GM23248 (cell line): ENCODE measurements at places on chromosomes 6 and 20.

DNA sequence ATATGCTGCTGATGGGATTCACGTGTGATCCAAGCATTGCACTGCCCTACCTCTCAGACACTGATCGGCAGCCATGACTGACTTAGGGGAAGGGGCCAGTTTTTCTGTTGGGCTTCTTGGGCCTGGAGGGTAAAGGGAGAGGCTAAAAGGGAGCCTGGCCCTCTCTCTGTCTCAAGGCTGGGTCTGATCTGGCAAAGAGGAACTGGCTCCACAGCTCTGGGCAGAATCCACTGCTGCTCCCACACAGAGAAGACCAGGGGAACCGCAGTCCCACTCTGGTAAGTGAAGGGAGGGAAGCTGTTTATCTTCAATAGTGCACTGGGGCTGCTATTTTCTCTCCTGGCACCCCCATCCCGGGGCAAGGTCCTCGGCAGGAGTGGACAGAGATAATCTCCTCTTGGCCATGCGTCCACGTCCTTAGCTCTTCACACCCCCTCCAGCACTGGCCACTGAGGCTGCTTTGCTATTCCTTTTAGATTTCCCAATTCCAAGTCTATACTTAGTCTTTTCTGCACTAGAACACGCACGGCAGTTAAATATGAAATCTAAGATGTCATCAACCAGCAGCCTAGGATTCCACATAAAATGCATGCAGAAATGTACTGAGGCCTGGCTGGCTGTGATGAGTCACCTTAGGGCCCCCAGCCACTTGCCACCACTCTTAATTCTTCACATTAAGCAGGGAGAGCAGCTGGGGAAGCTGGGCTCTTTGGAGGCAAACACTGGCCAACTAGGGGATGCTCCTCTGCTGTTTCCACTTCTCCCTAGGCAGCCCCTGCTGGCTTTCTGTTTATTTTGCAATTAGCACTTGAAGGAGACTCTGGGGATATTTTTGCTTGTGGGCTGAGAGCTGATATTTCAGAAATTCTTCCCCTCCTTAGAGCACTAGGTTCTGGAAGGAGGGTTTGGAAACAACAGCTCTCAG, 87.8 kb upstream of the ARMC2 start:
- no peak for DNase-seq

DNA sequence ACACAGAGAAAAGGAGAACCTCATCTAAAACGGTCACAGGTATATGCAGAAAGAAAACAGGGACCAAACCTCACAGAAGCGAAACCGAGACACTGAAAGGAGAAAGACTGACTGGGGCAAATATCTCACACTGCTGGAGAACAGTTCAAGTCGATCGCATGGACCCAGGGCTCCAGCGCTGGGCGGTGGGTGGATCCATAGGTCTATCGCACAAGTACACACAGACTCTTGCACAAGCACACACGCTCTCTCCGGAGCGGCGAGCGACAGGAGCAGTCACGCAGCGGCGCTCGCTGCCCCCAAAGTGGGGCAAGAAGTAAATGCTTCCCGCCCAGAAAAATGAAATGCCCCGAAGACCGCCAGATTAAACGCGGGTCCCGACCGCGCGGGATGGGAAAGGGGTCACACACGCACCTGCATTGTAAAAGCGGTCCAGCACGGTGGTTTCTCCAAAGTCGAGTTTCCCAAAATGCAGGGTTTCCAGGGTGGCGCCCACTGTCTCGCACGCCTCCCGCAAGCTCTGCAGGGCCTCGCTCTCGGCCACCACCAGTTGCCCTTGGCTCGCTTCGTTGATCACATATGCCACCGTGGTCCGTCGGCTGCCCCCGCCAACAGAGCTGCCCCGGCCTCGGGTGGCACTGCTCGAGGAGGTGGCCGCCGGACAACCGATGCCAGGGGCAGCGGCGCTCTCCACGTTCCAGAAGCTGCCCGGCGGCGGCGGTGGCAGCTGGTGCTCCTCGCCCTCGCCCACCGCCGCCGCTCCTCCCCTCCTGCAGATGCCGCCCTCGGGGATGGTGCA, 782 bp downstream of the MAP3K5 start:
- peak; percentile 61 for DNase-seq

GRCh38 chr6:13412639-13413465, 74.5 kb downstream of the GFOD1 start:
- DNase-seq: no peak

DNA sequence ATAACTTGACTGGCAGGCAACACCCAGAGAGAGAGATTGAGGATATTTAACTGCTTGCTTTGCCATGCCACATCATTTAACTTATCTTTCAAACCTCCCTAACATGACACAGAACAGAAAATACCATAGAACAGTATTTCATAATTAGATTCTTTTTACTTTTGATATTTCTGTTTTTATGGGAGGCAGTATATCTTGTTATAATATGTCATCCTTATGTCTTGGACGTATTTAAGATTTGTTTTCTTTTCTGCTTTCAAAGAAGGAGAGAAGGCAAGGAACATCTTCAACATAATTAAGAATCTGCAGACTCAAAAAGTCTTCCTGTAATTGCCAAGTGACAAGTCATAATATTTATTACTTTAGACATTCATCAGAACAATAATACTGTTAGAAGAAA, 1283.7 kb downstream of the GRIK2 start:
- DNase-seq: no peak

- peak; percentile 22 for DNase-seq
Measured at GRCh38 chr6:116277124-116277523, 2.6 kb downstream of the TSPYL1 start.

- no peak for DNase-seq
Measured at GRCh38 chr20:59920944-59921343, 12.5 kb downstream of the SYCP2 start.

DNA sequence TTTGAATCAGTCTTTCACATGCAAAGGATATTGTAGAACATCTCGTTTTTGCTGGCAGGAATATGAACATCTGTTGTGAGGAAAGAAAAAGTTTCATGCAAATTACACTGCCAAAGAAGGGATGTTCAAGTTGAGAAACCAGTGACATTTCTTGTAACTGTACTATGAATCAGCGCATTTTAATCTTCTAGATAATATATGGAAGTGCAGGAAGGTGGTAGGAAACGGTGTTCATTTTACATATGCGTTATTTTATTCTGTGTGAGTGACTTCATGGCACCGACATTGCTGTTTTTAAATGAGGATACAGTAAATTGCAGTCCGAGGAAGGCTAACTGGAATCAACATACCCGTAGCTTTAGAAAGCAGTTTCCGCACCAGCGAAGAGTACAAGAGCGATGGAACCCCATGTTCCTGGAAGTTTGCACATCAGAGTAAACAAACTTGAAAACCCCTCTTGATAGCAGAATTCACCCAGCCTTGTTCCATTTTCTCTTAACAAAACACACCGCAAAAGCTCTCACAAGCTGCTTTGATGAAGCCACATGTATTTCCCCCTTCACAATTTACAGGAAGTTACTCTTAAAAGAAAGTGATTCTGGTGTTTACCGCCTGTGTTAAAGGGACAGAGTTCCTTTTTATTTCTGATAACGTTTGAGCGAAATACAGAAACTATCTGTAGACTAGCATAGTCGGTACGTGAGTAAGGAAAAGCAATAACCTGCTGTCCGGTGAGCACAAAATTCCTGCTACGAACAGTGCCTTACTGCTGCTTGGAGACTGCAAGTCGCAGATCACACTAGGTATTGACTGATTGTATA, 11.5 kb downstream of the PRDM1 start:
- peak; percentile 75 for DNase-seq

DNA sequence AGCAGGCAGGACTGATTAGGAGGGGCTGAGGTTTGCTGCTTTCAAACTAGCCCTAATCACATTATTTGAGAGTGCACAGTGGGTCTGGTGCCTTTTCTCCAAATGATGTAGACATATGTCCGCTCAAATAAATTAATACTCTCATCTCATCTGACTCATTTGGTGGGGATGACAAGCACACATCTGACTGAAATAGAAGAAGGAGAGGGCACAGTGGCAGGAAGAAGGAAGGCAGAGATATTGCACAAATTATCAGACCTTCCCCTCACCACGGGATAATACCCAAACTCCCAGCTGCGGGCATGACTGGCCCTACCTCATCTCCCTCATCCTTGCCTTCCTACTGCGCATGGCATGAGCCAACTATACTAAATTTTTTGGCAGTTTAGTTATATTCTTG, 33.9 kb upstream of the TNFRSF21 start:
- DNase-seq: no peak

DNA sequence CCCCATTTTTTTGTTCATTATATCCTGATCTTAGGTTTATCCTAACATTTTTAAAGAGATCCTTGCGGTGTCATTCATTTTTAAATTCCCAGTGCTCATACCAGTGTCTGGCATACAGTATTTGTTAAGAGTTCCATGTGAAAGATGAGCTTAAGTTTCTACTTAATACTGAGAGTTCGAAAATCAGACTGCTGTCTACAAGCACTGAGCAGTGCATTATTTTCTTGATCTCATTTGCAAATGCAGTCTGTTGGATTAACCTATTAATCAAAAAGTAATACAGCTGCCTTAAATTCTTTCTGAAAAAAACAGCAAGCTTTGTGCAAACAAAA, 663 bp downstream of the COQ3 start:
- DNase-seq: no peak

- peak; percentile 43 for DNase-seq
Measured at GRCh38 chr6:110542311-110543024, 66.1 kb upstream of the SLC22A16 start.

- no peak for DNase-seq
Measured at GRCh38 chr6:35082046-35082732, 59.0 kb downstream of the TCP11 start.

GRCh38 chr20:48196486-48196885, 411.2 kb upstream of the SULF2 start:
- DNase-seq: no peak

DNA sequence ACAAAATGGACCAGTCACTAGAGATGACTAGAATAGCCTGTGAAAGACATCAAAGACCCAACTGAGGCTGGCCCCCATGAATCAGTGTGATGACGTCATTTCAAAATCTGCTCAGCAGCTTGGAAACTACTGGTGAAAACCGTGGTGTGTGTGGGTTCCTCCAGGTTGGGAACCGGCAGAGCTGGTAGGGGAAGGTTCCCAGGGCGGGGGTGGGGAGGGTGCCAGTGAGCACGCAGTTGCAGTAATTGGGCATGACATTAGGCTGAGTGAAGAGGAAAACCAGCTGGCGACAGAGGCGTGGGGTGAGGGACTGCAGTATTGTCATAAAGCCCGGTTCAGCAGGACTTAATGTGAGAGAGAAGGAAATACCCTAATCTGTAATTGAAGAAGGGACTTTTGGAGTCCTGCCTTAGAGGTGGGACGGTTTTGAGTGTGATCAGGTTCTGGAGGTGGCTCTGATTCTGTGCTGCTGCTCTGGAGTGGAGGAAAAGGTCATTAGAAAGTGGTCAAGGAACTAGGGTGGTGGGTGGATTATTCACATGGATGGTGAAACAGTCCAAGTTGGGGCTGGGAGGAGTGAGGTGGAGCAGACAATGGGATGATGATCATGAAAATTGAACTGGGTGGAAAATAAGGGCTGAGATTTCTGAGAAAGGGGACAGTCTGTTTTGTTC, 52.0 kb upstream of the MTHFD1L start:
- peak; percentile 82 for DNase-seq

GRCh38 chr6:109381747-109382575, at the start of gene CD164:
TSS of gene CD164 (minus strand) at chr6:109382467. CDS start at chr6:109382378, 89 bp downstream.
- DNase-seq: peak; percentile 99

GRCh38 chr6:18600255-18600654, 213.1 kb downstream of the RNF144B start:
- no peak for DNase-seq

DNA sequence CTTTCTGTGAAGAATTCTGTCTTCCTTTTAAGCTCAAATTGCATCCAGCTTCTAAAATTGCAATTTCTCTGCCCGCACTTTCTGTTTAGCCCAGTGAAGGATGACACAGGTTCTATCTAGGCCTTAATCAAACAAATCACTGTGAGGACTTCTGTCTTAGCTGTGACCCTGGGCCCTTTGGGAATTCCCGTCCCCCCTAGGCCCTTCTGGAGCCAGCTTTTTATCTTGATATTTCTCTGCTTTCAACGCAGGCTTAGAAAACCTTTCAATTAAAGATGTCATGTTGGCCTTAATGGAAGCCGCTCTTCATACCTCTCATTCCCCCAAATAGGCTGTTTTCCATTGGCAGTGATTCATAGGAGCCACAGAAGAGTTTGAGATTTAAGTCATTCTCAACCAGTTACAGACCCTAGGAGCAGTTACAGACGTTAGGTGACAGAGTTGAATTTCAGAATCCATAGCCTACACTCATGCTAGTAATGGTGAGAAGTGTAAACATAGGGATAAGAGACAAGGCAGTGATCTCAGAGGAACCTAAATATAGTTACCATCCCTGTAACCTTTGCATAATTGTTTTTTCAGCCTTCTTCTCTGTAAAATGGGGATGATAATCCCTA, 74.8 kb upstream of the FLRT3 start:
- no peak for DNase-seq

DNA sequence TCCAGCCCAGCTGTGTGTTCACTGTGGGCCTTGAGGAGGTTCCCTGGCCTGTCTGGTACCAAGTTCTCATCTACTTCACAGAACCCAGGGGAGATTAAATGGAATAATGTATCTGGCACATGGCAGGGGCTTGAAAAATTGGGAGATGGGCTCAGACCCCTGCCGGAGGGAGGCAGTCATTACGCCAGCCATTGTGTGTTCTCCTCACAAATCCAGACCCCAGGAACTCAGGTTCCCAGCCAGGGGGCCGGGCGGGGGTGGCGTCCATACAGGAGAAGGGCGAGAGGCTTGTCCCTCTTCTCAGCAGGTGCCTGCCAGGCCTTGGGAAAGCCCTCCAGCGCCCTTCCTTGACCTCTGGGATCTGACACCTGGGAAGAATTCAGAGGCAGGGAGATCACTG, 8.1 kb downstream of the NOL4L start:
- no peak for DNase-seq

DNA sequence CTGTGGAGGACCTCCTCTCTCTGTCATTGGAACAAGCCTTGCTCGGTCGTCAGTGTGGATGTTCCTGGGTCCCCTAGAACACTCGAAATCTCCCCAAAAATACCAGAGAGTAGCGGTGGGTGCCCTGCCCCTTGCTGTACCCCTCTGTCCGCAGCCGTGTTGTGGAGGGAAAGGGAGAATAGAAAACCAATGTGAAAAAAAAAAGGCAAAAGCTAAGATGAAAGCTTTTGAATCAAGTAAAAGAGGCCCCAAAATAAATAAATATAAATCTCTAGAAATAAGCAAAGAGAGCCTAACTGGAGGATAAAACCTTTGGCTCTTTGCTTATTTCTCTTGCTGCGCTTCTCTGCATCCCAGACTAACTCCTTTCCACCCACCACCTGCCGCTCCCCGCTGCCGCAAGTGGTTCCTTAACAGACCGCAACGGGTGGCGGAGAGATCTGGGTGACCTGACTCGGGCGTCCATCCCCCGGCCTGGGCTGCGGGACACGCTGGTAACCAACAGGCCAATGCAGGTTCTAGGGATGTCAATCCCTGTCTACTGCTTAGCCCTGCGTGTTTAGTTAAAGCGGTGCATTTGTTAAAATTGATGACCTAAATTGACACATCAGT, 110.0 kb downstream of the GPX5 start:
- peak; percentile 4 for DNase-seq

- DNase-seq: no peak
Measured at GRCh38 chr6:8814440-8815000, 379.2 kb upstream of the SLC35B3 start.

- peak; percentile 77 for DNase-seq
Measured at GRCh38 chr20:50191544-50192363, 1.1 kb downstream of the CEBPB start.

GRCh38 chr6:36769183-36769675, 70.0 kb downstream of the CPNE5 start:
- DNase-seq: peak; percentile 21

- DNase-seq: peak; percentile 76
Measured at GRCh38 chr20:45341939-45342854, 6.0 kb downstream of the SDC4 start.

GRCh38 chr6:18473755-18474154, 86.6 kb downstream of the RNF144B start:
- DNase-seq: no peak

- DNase-seq: peak; percentile 55
Measured at GRCh38 chr20:32585011-32585585, at the start of gene NOL4L. TSS of gene NOL4L (minus strand) at chr20:32585333. CDS start at chr20:32584890, 443 bp downstream.
